ENCODE measurements at places on chromosomes 11 and 22.

- DNase-seq, result no peak
Observed at GRCh38 chr11:102640946-102641345, 15.8 kb upstream of the MMP20 start.

- DNase-seq, result no peak
Observed at GRCh38 chr11:113701491-113701890, 4.6 kb downstream of the TMPRSS5 start.

DNA sequence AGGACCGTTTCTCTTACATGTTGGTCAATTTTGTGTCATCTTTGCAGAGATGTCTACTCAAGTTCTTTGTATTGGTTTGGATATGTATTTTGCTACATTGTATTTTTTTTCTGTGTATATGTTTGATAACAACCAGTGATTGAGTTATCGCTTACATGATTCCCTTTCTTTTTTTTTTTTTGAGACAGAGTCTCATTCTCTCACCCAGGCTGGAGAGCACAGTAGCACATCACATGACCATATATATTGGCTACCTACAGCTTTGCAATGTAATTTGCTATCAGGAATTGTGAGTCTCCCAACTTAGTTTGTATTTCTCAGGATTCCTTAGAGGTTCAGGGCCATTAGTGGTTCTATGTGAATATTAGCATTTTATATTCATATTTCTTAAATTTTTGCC is 59.5 kb downstream of the LRRC74B start:
- no peak for DNase-seq

DNA sequence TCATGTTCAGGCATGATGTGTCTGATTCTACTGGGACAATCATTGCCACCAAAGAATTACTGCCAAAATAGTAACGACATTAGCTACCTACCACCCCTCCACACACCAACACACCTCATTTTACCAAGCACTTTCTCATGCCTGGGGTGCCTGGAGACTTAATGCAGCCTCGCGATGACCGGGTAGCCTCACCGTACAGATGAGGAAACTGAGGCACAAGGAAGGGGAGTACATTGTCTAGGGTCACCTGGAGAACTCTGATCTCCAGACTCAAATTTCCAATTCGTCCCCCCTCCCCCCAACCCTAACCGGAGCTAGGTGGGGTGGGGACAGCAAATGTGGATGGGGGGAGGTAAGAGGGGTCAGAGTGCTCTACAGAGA is 2.7 kb upstream of the RTN4RL2 start:
- no peak for DNase-seq

- DNase-seq, result no peak
Observed at GRCh38 chr11:6431861-6432260, 8.9 kb downstream of the HPX start.

GRCh38 chr11:132858223-132858622 is 674.1 kb downstream of the OPCML start:
- no peak for DNase-seq

DNA sequence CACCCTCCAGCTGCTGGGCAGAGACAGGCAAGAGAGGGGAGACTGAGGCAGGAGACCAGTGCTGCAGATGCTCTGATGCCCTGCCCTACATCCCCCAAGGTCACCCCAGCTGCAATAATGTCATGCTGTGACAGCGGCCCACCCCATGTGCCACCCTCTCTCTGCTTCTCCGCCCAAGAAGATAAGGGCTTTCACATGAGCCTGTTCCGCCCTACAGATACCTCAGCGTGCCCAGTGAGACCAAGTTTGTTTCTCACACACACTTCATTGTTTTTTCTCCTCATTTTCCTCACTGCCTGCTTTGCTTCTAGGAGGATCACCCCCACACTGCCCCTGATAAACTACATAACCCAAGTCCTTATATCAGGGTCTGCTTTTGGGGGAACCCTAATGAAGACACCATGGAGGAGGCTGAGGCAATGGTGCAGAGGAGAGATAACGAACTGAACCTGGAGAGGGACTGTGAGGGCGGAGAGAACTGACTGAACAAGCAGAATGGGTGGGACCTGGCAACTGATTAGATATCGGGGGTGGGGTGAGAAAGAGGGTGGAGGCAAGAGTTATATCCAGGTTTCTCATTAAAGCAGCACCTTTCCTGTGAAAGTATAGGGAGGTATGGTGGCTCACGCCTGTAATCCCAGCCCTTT is 37.5 kb upstream of the TSKU start:
- no peak for DNase-seq

GRCh38 chr11:134474070-134474860 is 62.2 kb upstream of the B3GAT1 start:
- no peak for DNase-seq

DNA sequence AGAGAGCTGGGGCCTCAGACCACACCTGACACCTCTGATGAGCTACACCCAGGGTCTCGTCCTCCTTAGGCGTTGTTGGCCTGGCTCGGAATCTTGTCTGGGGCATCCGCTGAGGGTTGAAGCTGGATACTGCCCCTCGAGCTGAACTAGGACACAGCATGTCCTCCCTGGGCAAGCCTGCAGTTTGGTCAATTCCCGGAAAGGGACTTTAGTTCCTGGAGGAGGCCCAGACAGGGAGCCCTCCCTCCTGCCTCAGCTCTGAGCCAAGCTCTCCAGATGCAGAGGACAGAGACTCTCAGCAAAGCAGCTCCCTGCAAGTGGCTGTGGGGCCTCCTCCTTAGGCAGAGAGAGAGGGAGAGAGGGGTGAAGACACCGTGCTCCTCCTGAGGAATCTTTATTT is 4.9 kb downstream of the APOL3 start:
- DNase-seq, result no peak

GRCh38 chr22:50304528-50305392 is 2.7 kb downstream of the PLXNB2 start:
- no peak for DNase-seq

DNA sequence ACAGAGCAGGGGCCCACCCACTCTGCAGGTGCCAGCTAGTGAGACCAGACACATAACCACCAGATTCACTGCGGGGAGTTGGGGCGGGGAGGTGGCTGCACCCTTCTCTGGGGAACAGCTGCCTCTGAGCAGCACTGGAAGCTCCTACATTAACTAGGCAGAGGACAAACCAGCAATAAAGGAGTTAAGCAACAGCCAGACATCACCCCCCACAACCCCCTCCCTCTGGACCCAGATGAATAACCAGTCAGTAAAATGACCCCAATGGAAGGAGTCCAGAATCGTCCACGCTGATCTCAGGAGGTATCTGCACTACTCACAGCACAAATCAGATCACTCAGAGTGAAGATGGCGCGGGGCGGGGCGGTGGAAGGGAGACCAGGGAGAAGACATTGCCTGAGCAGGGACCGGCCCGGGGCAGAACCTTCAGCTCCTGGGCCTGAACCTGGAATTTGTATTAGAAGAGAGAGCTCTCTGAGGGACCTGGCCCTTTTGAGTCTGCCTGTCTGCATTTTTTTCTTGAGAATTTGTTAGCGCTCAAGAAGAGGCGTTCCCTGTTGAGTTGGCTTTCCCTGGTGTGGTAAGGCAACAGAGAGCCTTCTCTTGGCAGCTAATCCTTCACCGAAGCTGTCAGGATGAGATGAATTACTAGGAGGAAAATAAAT is 125.5 kb upstream of the NCAM1 start:
- DNase-seq, result no peak

DNA sequence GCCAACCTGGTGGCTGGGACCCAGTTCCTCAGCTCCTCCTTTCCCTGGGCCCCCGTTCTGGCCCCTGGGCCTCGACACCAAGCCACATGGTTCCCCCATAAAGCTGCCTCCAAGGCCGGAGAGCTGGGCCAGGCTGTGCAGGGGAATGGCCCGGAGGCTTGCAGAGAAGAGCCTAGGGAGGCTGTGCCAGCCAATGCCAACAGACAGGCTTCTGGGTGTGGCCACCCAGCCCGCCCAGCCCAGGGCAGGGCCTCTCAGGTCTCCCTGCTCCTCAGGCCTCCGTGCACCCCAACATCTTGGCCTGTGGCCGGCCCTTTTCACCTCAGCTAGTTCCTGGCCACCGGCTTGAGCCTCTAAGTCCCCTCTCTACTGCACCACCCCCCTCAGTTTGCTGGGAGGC is 17.4 kb upstream of the FLRT1 start:
- no peak for DNase-seq

- DNase-seq, result no peak
Observed at GRCh38 chr11:46669711-46670139, 30.7 kb downstream of the ARHGAP1 start.

DNA sequence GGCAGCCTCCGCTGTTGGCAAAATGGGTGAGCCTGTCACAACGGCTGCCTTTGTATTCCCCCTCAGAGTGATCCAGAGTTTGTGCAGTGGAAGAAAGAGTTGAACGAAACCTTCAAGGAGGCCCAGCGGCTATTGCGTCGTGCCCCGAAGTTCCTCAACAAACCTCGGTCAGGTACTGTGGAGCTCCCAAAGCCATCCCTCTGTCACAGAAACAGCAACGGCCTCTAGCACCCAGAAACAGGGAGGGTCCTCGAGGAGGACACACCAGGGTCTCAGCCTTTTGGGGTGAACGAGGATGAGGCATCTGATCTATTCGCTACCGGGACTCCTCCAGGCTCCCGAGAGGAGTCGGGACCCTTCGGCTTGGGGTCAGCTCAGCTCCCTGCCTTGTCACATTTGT is 19.8 kb upstream of the MYO18B start:
- no peak for DNase-seq

DNA sequence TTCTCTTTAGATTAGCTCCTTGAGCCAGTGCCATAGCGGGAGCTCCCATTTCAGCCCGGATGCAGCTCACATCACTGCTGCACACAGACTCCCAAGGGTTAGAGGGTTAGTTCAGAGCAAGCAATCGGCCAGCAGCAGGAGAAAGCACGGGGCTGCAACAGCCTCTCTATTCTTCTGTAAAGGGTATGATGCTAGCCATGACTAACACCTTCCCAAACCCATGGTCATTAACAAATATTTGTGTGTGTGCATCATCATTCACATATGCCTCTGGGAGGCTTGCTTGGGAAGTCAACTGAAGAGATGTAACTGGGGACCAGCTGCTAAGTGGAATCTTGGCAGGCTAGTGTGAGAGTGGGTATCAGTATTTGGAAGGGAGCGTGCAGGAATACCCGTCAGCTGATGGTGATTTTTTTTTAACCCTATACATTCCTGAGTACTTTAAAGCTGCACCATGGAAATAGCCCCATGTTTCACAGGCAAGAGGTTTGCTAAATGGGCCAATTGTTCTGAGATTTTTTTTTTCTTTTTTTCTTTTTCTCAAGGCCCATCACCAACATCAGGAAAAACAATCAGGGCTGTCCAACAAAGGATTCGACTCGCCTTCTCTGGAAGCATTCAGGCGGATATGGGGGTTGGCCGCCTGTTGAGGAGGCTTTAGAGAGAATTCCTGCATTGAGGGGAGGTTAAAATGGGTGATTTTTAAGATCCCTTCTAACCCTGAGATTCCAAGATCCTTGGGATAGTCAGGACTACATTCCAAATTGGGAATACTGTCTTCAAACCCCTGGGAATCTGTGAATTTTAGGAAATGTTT is 33.2 kb upstream of the CCDC89 start:
- no peak for DNase-seq

GRCh38 chr11:210122-210802 is 2.8 kb downstream of the RIC8A start:
- DNase-seq, result no peak

GRCh38 chr11:35491231-35491871 is 34.1 kb downstream of the PAMR1 start:
- DNase-seq, result no peak

GRCh38 chr11:44624761-44625221 is 59.3 kb downstream of the CD82 start:
- no peak for DNase-seq

- DNase-seq, result no peak
Observed at GRCh38 chr11:109490953-109491635, 69.1 kb downstream of the C11orf87 start.

- no peak for DNase-seq
Observed at GRCh38 chr11:70124321-70125000, 46.3 kb downstream of the ANO1 start.

- no peak for DNase-seq
Observed at GRCh38 chr11:119192111-119192510, 6.8 kb downstream of the NHERF4 start.

DNA sequence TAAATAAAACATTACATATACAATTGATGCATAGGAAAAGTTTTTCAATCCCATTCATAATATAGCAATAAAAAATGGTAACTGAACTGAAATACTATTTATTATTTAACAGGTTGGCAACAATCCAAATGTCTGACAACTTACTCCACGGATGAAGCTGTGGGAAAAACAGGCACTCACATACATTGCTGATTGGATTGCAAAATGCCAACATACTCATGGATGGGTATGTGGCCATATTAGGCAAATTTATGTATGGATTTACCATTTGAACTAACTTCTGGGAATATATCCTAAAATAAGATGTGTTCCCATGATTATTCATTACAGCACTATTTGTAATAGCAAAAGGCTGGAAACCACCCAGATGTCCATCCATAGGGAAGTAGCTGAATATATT is 3.2 kb upstream of the BIRC2 start:
- DNase-seq, result no peak

DNA sequence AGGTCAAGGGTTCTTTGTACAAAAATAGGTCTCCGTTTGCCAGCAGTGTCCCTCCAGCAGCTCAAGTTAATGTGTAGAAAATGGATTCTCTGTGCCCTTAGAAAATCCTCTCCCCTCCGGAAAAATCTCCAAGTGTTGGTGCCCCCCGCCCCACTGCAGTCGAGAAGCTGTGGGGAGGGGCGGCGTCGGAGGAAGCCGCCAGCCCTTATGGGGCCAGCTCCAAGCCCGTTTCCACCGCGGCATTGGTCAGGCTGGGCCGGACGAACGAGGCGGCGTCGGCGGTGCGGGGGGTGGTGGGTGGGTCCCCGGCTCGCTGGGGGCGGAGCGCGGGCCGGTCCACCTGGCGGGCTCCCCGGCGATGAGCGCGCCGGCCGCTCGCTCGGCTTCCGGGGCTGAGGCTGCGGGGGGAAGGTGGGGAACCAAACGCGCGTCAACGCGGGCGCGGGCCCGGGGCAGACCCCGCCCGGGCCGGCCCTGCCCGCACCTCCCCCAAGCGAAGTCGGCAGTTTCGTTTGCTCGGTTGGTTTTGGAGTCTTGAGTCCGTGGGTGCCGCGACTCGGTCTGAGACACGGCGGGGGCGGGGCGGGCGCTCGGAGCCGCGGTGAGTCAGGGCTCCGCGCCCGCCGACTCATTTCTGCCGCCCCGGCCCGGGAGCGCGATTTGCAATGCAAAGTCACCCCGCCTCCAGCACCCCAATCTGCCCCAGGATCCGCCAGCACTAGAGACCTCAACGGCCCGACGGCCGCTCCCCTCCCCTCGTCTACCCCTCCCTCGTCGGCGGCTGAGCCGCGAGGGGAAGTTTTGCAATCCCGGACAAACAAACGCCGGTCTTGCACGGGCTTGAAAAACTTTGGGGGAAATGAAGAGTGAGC is 1.4 kb downstream of the ASCL2 start:
- DNase-seq, result peak; percentile 33

DNA sequence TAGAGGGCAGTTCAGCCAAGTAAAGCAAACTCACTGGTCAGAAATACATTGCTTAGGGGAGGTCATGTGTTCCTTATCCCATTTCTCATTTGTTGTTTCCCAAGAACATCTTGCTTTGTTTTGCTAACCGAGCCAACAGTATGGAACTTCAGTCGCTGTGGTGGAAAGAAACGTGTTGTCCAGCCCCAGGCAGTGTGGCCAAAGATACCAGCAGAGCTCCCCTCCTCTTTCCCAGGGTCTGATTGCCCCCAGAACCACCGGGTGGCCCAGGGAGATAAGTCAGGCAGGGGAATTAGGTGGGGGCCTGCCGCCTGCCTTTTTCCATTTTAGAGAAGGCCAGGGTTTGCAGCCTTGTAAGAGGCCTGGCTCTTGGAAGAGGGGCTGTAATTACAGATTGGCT is 98.7 kb upstream of the CRYBB3 start:
- DNase-seq, result no peak

- DNase-seq, result no peak
Observed at GRCh38 chr11:2651826-2652271, 47.9 kb downstream of the KCNQ1OT1 start.

- no peak for DNase-seq
Observed at GRCh38 chr11:93348930-93349329, 18.4 kb downstream of the DEUP1 start.
